CD4-positive, alpha-beta T cell treated with Interleukin-15 for 1 hour (primary cell): ENCODE measurements at places on chromosomes 3 and 15.

DNA sequence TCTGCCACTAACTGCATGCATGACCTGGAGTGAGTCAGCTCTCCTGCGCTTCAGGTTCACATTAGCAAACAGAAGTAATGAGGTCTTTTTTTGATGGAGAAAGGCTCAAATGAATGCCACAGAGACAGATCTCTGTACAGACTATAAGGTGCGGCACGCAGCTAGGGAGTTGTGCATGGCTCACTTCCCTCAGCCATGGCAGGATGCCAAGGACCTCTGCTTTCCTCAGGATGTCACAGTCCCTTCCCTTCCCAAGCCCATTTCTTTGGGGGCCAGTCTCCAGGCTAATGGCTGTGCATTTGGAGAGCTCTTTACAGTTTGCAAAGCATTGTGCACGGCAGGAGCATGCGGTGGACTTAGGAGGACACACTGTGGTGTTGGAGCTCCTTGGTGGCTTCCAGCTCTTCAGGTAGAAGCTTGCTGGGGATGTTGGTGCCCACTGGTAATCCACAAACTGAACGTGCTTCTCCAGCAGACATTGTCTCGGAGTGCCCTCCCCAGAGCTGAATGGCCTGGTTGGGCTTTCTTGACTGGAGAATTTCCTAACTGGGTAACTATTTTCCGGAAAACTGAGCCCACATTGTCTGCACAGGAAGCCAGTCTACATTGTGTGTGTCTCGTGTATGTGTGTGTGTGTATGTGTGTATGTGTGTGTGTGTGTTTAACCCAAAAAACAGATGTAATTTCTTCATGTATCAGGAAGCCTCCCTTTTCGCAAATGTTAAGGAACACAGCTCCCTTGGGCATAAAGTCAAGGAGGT, 172.5 kb upstream of the TLE3 start:
- DNase-seq, result no peak

GRCh38 chr3:158121295-158121694, 11.4 kb downstream of the RSRC1 start:
- DNase-seq, result no peak

- DNase-seq, result peak; percentile 66
Measured at GRCh38 chr15:89090791-89091626, 2.8 kb downstream of the ABHD2 start.

DNA sequence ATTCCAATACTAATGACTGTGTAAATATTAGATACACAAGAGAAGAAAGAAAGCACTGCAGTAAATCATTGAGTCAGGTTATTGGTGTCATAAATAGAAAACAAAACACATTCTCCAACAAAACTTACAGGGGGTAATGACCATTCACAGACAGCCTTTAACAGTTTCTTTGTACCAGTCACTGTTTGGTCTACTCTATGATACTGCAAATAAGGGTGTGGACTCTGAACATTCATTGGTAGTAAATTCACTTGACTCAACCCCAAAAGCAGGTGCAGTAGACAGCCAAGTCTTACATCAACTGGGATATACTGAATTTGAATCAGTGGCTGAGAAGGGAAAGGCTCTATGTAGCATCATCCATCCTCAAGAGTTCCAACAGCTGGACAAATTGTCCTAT, 463.5 kb downstream of the FOXP1 start:
- DNase-seq, result no peak

- DNase-seq, result no peak
Measured at GRCh38 chr15:67784856-67785430, 40.4 kb upstream of the SKOR1 start.

- DNase-seq, result no peak
Measured at GRCh38 chr3:9452417-9452816, 55.0 kb downstream of the SETD5 start.

- DNase-seq, result no peak
Measured at GRCh38 chr3:171349392-171349791, 110.8 kb downstream of the TNIK start.

GRCh38 chr15:58484791-58485600, 53.2 kb downstream of the LIPC start:
- peak; percentile 55 for DNase-seq

GRCh38 chr15:47339800-47340570, 377.3 kb upstream of the SEMA6D start:
- DNase-seq, result no peak

DNA sequence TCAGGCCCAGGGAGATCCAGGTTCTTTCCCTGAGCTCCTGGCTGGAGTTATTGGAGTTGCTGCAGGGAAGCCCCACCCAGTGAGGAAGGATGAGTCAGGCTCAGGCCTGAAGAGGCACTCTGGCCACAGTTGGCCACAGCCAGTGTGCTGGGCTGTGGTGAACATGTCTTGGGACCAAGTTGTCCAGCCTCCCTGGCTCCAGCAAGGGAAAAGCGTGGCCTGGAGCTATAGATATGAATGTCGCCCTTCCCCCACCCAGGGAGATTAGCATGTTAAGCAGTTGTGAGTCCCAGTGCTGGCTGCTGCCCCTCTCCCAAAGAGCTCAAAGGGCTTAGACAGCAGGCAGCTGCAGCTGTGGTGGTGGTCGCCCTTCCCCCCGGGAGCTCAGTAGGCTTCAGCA, 963.2 kb downstream of the ROBO2 start:
- no peak for DNase-seq

GRCh38 chr15:42133886-42134502, 22.4 kb downstream of the PLA2G4F start:
- peak; percentile 46 for DNase-seq

GRCh38 chr15:45048794-45049631, 26.0 kb downstream of the SORD start:
- DNase-seq, result peak; percentile 78

DNA sequence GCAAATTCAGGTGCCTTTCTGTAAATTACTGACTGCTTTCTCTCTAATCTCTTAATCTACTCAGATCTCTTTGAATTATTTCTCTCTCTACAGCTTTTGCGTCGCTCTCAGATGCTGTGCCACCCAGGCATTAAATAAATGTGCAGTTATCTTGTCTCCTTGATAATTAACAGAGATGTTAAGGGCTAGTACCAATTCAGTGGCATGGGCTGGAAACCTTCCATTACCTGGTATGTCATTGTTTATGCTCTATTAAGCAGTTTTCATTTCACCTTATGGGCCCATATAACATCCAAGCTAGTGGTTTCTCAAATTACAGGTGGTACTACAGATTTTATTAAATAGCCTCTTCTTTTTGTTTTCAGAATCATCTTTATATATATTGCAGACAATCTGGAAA, 66.0 kb downstream of the PEX5L start:
- DNase-seq, result no peak

GRCh38 chr3:121167374-121168139, 259.6 kb downstream of the STXBP5L start:
- no peak for DNase-seq

- no peak for DNase-seq
Measured at GRCh38 chr3:106068795-106069194, 200.0 kb upstream of the CBLB start.

GRCh38 chr3:195221876-195222617, 48.9 kb downstream of the XXYLT1 start:
- no peak for DNase-seq

- no peak for DNase-seq
Measured at GRCh38 chr15:89379818-89380217, 45.2 kb upstream of the POLG start.

DNA sequence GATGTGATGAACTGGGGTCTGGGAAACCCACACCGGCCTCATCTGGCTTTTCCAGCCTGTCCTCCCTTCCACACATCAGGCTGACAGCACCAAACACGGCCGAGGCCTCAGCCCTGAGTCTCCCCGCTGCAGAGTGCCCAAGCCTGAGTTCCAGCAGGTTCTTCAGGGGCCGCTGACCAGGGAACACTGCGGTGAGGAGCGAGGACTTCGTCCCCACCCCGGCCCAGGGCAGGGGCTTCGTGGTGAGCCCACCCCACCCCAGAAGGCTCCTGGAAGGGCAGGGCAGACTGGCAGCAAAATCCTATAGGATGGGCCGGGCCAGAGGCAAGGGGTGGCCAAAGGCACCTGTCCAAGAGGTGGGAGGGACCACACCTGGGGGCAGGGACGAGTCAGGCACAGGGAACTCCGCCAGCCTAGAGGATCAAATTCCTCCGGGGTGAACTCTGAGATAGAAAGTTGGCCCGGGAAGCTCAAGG, at the start of gene SLC51A:
TSS of gene SLC51A (plus strand) at position 446 of the 476 bp plus-strand sequence. CDS start 179 bp downstream, outside the sequence.
- DNase-seq, result no peak
